Heart right ventricle (tissue), 16 donors: ENCODE measurements at places on chromosomes 4 and X. TPM values are rescaled to one million over a fixed set of nuclear protein-coding genes. Genes with fewer than 3 reads are reported as not detected.

CUL4B gene
- 17.5 TPM for total RNA-seq

LIAS gene
- total RNA-seq, result 25.7 TPM

PAPSS1 gene
- total RNA-seq, result 18.9 TPM

DGKQ gene
- total RNA-seq, result 2.8 TPM

ADH1C gene
- 1.0 TPM for total RNA-seq

PAGE1 gene
- total RNA-seq, result not detected

SSX3 gene
- total RNA-seq, result not detected

- DNase-seq, result no peak
Measured at GRCh38 chrX:69113723-69114122, 51.5 kb downstream of the PJA1 start.

- no peak for DNase-seq
Measured at GRCh38 chr4:136558940-136559494, 973.3 kb downstream of the PCDH18 start.

- no peak for DNase-seq
Measured at GRCh38 chr4:29948858-29949257, 771.3 kb upstream of the PCDH7 start.

DNA sequence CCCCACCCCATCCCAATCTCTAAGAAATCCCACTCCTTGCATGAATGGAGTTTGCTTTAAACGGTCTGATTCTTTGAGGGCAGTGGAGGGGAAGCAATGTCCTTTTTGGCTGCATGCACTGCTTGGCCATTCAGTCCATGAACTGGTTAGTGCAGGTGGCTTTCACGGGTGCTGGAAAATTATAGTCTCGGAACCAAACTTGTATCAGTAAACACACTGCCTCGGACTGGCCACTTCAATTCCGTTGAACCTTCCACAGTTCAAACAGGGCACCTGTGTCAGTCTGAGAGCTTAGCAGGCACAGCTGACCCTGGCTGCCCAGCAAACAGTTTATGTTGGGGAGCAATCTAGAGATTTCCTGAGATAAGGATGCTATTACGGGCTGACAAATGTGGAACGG, 255.6 kb downstream of the DHX15 start:
- no peak for DNase-seq

DNA sequence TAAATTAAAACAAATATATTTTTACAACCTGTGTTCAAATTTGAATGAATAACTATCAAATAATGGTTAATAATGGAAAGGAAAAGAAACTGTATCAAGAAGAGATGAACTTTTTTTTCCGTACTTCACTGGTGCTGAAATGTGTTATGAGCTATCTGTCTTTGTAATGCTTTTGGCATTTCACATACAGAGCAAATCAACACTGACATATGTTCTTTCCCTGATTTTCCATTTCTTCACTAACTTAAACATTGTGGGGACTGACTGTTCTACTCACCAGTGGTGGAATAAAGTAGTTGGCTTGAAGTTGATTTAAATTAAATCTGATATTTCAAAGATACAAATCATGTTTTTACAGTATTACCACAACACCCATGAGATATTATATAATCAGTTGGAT, 304.0 kb upstream of the BMP3 start:
- DNase-seq, result no peak

DNA sequence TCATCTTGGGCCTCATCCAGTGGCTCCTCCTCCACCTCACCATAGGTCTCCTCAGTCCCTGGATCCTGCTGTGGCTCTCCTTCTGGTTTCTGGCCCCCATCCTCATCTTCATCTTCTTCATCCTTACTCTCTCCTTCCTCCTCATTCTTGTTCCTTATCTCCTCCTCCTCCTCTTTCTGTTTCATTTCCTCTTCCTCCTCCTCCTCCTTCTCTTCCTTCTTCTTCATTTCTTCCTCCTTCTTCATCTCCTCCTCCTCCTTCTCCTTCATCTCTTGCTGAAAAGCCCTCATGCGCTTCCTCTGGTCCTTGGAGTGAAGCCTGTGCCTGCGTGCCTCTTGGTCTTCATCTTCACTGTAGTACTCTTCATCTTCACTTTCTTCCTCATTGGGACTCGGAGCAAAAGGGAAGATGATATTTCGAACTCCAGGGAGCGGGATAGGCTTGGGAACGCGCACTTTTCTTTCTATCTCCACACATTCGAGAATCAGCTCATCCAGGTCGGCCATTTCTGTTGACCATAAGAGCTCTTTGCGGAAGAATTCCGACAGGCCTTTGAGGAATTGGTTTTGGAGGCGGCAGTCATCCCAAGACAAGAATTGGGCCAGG, 1.5 kb downstream of the RTL5 start:
- no peak for DNase-seq

DNA sequence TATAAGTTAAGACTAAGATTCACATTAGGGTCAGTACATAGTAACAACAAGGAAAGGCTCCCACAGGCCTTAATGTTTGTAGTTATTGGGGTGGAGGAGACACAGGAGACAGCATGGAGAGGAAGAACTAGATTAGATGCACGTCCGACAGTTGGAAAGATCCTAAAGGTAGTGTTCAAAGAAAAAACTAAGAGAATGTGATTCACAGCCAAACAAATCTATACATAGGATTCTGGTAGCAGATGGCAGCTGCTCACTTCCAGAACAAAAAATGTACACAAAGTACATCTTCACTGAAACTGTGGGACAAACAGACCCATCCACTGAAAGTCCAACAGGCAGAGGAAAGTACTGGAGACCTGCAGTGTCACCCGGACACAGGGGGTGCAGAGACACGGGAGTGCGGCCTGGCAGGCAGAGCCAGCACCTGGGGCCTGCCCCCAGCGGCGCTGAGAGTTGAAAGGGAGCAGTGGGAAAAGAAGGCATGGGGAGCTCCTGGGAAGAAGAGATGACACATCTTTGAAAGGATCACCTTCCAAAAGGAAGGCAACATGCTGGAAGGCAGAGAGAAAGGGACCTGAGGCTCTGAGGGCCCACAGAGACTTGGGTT, 40.0 kb downstream of the NELFA start:
- DNase-seq, result no peak

- no peak for DNase-seq
Measured at GRCh38 chr4:133856731-133857355, 344.7 kb downstream of the PABPC4L start.

GRCh38 chr4:101232074-101232776, 115.1 kb downstream of the PPP3CA start:
- peak; percentile 11 for DNase-seq

- no peak for DNase-seq
Measured at GRCh38 chr4:72975488-72975784, 94.1 kb downstream of the COX18 start.

DNA sequence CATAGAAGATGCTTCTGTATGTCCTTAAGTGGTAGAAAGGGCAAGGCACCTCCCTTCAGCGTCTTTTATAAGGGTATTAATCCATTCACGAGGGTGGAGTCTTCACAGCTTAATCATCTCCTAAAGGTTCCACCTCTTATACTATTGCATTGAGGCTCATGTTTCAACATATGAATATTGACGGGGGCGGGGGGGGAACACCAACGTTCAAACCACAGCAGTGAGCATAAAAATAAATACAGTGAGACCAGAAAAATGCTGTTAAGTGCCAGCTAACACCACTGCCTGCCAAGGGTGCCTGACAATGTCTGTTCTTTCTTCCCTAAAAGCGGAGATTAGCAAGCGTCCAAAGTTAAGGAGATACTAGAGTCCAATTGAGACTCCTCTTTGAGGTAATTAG, 323.3 kb downstream of the STK32B start:
- DNase-seq, result no peak

- DNase-seq, result no peak
Measured at GRCh38 chr4:71130827-71131603, 137.6 kb downstream of the DCK start.

GRCh38 chr4:86472377-86473019, 112.6 kb upstream of the MAPK10 start:
- no peak for DNase-seq

DNA sequence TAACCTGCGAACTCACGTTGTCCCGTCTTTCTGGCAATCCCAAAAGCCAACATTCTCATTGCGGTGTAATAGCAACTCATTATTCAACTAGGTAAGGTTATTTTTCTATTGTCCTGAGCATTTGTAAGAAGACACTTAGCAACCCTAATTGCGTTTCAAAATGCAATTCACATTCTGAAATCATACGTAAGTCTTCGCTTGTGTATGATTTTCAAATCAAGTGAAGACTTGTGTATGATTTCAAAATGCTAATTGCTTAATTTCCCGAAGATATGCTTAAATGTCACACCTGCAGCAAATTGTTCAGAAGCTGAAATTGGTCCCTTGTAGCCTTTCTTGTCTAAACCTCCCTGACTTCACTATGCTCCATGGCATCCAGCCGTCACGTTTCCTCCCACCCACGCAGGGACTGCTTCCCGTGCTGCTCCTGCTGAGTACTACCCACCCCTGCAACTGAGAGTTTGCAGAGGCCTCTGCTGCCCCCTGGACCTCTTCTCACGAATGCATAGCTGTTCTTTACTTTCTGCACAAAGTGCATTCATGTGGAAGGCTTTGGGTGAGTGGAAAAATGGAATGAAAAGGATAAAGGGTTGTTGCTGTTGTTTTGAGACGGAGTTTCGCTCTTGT, 40.8 kb upstream of the CLDN24 start:
- no peak for DNase-seq

- DNase-seq, result no peak
Measured at GRCh38 chrX:18890724-18891547, 93.0 kb downstream of the PHKA2 start.

DNA sequence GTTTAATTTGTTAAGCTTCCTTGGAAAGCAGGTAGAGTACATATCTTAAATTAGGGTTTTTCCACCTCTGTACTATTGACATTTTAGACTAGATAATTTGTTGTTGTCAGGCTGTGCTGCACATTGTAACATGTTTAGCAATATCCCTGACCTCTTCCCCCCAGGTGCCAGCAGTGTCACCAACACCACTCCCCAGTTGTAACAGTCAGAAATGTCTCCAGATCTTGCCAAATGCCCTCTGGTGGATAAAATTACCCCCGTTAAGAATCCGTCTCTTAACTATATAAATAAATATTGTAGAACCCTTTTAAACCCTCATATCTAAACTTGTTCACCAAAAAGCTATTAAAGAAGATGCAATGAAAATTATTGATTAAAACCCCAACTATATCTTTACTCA, 161.5 kb downstream of the ARHGAP6 start:
- DNase-seq, result no peak

DNA sequence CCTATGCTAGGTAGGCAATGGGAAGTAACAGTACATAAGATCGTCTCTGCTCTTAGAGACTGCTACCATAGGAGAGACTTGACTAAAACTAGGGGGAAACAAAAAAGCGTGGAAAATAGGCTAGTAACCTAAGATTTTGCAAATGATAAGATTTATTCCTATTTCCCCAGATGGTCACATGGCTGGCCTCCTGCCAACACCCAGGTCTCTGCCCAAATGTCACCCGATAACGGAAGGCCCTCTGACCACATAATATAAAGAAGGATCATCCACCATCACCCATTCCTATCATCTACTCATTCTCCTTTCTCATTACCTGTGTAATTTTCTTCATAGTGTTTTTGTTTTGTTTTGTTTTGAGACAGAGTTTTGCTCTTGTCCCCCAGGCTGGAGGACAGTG, 4.7 kb downstream of the LAMP2 start:
- DNase-seq, result no peak

DNA sequence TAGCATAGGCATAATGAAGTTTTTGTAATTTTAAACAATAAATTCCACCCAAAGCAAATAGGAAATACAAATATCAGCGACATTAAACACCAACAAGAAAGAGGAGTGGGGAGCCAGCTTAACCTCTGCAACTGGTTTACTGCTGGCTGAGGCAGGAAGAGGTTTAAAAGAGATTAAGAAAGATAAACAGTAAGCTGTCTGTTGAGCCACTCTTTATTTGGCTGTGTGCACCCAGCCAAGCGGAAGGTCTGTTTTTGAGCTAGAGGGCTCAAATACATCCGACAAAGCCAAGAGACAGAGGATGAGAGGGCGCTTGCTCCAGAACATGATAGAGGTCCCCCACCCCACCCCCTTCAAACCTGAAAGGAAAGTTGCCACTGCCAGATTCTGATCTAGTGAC, 191.4 kb downstream of the MGST2 start:
- no peak for DNase-seq

DNA sequence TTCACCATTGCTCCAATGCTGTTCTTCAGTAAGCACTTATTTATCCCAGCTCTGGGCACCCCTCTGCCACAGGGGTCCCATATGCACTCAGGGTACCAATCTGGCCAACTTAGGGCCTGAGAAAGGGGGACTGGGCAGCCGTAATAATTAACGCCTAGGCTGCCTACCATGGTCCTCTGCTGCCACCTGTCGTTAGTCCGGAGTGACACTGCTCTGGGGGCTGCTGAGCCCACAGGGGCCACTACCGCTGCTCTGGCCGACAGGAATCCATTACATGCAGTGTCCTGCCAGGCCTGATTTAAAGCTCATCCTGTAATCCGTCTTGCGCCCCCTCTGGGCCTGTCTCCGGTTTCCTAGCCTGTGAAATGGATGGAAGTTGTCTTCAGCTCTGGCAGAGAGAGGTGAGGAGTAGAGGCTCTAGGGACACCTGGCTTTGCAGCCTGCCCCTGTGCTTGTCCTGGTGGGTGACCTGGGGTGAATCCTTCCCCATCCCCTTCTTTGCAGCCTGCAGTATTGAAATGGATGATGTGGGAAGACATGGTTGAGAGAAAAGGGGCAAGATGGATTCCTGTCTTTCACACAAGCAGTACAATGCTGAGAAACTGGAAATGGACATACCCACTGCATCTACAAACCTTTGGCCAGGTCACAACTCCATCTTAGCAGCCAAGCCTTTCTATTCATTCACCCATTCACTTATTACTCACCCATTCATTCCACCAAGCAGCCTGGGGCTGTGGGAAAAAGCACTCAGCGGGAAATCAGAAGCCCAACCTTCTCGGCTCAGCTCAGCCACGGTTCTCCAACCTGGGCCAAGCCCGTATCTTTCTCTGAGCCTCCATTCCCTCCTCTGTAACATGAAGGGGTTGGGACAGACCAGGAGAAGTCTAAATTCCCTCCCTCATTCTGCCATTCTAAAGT, 116.3 kb upstream of the NALF2 start:
- peak; percentile 33 for DNase-seq

DNA sequence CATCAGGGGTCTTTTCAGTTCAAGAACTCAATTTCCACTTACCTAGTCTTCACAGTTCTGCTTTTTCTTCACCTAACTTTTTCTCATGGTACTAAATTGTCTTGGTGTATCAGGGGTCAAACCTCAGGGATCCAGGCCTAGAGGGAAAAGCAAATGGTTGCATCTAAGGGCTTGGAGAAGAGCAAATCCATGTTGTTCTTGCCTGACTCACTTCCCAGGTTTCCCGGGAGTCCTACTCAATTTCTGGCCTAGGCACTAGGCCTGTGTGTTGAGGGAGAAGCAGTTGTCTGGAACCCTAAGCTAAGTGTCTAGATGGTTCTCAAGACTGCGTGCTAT, 191.9 kb upstream of the STK26 start:
- DNase-seq, result no peak

DNA sequence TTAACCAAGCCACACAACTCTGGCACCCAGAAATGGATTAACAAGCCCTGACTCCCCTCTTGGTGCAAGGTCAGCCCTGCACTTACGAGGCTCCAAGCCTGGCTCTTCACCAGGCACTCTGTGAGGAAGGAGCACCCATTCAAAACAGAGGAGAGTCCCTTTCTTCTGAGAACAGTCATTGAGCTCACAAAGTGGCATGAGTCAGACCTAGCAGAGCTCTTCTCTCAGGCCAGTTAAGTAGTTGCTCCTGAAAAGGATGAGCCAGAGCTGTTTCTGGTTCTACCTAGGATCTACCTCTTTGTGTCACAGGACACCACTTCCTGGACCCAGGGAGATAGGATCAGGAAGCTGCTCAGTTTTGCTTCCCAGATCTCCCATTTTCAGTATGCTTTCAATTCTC, 48.2 kb downstream of the EVC2 start:
- no peak for DNase-seq

- DNase-seq, result no peak
Measured at GRCh38 chr4:155774033-155774432, 15.2 kb downstream of the GUCY1B1 start.

GRCh38 chrX:39654952-39655351, 442.8 kb downstream of the BCOR start:
- no peak for DNase-seq
